ENCODE measurements at places on chromosomes 2 and 18.

DNA sequence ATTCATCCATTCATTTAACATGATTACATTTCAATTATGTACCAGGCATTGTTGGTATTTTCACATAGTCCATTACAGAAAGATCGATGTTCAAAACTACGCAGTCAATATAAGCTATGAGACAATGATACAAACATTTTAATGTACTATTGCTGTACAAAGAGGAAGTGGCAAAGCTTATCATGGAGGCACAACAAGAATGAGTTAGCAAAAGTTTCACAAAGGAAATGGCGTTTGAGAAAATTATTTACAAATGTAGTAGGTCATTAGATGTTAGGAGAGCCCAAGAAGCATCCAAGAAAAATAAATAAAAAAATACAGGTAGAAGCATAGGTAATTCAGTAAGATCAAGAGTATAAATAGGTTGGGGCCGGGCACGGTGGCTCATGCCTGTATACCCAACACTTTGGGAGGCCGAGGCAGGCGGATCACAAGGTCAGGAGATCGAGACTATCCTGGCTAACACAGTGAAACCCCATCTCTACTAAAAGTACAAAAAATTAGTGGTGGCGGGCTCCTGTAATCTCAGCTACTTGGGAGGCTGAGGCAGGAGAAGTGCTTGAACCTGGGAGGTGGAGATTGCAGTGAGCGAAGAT lies 1730.8 kb upstream of the CELF4 start:
- DNase-seq = no peak

DNA sequence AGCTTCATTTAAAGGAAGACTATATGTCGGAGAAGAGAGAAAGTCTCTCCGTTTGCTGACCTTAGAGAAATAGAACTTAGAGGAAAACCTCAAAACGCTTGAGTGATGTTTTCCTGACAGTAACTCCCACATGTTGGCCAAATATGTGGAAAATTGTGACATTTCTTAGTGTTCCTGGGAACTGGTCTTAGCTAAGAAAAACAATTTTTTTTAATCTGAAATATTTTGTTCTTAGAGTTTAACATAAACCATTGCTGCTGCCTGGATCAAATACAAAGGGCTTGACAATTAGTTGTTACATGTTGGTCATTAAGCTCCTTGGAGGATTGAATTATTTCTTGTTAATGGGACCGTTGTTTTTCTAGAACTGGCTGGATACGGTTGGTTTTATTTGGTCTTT lies 16.3 kb downstream of the DYNC2LI1 start:
- no peak for DNase-seq

DNA sequence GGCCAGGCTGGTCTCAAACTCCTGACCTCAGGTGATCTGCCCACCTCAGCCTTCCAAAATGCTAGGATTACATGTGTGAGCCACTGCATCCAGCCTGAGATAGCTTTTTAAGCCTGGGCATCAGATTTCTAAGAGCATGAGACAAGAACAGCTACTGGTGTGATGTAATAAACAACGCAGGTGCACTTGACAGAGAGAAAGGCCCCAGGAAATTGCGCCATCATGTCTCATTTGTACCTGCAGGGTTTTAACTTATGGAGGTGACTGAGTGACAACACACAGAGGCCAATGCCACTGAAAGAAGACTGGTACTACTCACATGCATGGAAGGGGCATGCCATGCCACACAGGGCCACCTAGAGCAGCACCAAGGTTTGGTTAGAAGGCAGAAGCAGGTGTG lies 209.4 kb downstream of the SP3 start:
- DNase-seq = no peak

GRCh38 chr2:26412091-26412673 lies 10.5 kb downstream of the DRC1 start:
- peak; percentile 25 for DNase-seq

DNA sequence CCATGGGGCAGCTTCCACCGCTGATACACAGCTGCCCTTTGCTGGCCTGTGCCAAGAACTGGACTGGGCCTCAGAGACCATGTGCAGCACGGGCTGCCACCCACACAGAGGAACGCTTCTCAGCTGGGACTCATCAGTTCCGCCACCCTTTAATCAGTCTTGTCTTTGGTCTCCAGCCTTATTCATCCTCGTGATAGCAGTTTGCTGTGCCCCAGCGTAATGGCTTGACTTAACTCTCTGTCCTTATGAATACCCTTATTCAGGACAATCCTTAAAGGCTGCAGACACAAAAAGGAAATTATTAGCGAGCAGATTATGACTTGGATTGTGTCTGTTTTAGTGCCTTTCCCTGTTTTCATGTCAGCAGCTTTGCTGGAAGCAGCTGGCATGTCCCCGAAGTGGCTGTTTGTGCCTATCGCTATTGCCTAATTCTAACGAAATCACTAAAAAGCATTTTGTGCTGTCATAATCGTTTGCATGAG lies 108.9 kb upstream of the DAPL1 start:
- no peak for DNase-seq

GRCh38 chr2:8679827-8680731 lies 1.8 kb upstream of the ID2 start:
- peak; percentile 55 for DNase-seq

All from M059J (cell line).